ENCODE measurements at places on chromosomes 1 and 21.
A peak's percentile ranks its signal among the peaks of the same experiment; 100 is the strongest.

GRCh38 chr1:29230553-29231378 is at the start of gene MECR:
Gene MECR (minus strand): TSS chr1:29230934. CDS start chr1:29230906, 28 bp downstream.
- DNase-seq, result peak; percentile 95

DNA sequence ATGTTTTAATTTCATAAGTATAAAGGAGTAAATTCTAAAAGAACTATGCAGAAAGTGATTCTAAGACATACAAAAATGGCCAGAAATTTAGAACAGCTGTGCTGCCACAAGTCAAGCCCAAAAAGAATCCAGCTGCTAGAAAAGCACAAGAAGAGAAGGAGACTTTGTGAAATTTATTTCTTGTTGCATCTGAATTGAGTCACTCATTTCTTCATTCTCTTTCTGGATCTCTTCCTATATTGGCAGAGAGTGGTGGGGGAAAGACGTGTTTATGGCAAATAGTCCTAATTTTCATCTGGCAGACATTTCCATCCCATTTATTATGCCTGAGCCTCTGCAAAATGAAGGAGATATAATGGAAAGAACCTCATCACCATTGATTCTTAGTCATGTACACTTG is 139.6 kb upstream of the CTTNBP2NL start:
- DNase-seq, result no peak

GRCh38 chr21:39118061-39118460 is 65.2 kb downstream of the PSMG1 start:
- no peak for DNase-seq

DNA sequence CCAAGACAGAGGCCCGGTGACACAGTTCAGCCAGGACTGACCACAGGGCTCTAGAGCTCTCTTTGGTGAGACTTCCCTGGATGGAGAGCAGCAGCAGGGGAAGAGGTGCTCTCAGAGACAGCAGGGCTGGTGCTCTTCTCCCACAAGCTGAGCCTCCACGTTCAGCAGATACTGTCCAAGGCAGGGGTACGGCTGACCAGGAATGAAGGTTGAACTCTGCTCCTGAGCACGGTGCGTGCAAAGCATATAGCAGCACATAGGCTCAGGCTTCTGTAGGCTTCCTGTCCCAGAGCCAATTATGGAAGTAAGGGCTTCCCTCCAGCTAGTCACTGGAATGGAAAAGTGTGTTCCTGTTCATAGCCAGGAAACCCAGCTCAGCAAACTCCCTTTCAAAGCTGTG is 23.9 kb downstream of the DMBX1 start:
- no peak for DNase-seq

- DNase-seq, result no peak
Observed at GRCh38 chr1:81208441-81208840, 592.3 kb upstream of the ADGRL2 start.

- DNase-seq, result peak; percentile 74
Observed at GRCh38 chr1:110765640-110766335, 91.0 kb upstream of the KCNA3 start.

DNA sequence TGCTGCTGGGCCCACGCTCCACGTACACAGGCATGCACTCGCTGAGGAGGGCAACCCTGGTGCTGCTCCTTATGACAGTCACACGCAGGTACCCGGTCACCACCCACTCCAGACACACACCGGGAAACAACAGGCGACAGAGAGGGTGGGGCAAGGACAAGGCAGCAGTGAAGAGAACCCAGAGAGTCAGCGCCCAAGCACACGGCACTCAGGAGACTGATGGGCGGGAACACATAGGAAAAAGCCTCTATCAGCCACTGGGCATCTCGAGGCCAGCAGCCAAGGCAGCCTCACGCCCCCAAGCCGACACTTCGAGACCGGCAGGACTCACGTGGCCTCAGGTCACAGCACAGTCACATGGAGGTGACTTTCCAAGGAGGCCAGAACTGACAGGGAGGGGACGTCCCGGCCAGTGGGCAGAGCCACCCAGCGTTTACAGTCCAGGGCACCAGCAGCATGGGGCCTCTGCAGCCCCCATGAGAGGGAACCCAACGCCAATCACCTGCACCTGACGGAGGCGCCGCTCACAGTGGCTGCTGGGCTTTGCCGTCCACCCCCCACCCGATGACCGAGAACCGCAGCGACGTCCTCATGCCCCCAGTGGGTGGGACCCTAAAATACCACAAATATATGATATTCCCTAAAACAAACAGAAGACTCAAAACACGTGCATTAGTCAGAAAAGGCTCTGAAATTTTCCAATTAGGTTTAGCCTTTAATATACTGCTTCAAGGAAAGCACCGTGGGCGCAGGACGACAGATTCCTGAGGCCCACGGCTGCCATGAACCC is 19.7 kb downstream of the PTTG1IP start:
- no peak for DNase-seq

GRCh38 chr1:172763057-172763456 is 104.2 kb downstream of the FASLG start:
- DNase-seq, result no peak

GRCh38 chr21:34092262-34092921 is 19.0 kb downstream of the MRPS6 start:
- no peak for DNase-seq

DNA sequence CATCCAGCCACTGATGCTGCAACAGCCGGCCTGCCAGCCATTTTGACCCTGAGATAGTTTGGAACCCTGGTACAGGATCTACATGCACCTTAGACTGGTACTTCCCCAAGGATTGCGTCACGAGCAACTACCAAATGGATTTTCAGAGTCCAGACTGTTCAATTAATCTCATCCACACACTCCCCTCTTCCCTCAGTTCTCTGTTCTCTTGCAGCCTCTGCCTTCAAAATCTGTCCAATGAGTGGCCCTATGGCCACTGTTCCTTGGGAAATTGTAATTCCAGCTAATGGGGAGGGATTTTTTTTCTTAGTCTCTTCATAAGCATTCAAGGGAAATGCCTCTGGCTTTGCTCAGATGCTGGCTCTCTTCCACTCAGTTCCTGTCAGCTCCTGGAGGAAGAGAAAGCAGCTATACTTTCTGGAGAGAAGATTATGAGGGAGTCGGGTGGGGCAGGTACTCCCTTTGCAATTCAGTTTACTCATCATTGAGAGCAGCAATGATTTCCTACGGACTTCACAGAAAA is 19.8 kb upstream of the UAP1 start:
- no peak for DNase-seq

GRCh38 chr21:41403331-41403730 is 22.7 kb upstream of the MX1 start:
- no peak for DNase-seq

GRCh38 chr1:238306411-238306810 is 415.7 kb upstream of the ZP4 start:
- DNase-seq, result no peak

DNA sequence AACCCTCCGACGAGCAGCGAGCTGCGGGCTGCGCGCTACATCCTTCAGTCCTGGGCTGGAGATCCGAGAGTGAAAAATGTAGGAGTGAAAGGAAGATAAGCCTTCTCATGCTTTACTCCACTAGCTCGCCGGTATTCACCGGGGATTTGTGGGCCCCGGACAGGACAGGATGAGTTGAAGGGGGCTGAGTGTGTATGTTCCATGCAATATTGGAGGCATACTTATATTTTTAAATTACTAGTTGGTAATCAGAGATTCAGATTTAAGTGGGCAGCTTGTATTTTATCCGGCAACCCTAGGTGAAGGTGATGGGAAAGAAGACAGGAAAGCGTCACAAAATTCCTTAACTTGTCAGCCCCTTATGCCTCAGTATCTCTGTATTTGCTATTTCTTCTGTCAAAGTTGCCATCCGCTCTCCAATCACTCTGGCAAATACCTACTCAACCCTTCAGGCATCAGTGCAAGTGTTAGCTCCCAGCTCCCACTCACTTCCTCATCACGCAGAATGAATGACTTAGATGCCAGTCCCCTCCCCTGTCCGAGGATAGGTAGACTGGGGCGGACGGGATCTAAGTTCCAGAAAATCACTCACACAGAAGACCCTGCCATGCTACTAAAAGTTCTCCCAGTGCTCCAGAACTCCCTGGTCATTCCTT is 503 bp upstream of the PIGM start:
- DNase-seq, result peak; percentile 48

GRCh38 chr1:206864939-206865671 is at the start of gene IL20:
Gene IL20 (plus strand): TSS chr1:206865623. CDS start chr1:206865853, 230 bp downstream.
- peak; percentile 86 for DNase-seq

- no peak for DNase-seq
Observed at GRCh38 chr1:210298936-210299335, 29.8 kb upstream of the HHAT start.

GRCh38 chr21:28142697-28143096 is 850.0 kb downstream of the LTN1 start:
- no peak for DNase-seq
